A172 (cell line): ENCODE measurements at places on chromosomes 6 and 20.

DNA sequence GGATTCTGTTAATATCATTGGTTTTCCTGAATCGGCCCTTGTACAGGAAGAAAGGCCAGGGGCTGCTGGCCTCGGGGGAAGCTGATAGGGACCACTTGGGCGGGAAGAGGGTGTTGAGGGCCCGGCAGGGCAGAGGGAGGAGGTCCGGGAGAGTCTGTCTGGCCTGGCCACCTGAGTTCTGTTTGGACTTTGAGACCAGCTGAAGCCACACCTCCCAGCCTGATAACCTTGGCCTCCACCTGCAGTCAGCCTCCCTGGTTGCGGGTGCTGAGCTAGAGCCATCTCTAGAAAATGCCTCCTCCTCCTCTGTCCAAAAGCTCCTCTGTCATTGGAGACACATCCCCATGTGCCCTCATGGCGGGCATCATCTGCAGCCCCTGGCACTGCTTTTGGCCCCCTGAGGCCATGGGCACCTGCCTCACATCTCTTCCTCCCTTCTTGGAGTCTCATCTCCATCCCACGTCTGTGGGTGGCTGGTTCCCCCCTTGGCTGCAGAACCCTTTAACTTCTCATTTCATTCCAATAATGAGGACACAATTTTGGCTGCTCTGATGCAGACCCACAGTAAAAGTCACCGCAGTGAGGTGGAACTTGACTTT lies 16.6 kb downstream of the APCDD1L start:
- DNase-seq, result no peak

DNA sequence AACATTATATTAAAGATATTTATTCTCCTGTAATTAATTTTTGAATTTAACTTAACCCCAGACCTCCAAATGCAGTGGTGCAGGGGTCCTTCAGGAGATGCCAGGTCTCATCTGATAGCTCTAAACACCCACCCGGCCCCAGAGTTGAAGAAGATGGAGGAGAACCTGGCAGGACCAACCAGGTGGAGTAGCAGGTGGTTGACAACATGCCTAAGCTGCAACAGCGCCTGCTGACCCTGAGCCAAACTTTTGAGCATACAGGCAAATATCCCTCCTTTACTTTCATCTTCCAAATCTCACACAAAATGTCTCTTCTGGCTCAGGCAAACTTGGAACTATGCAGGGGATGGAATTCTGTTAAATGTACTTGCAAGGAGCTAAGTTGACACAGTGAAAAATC lies 145.3 kb upstream of the TCF21 start:
- DNase-seq, result no peak

DNA sequence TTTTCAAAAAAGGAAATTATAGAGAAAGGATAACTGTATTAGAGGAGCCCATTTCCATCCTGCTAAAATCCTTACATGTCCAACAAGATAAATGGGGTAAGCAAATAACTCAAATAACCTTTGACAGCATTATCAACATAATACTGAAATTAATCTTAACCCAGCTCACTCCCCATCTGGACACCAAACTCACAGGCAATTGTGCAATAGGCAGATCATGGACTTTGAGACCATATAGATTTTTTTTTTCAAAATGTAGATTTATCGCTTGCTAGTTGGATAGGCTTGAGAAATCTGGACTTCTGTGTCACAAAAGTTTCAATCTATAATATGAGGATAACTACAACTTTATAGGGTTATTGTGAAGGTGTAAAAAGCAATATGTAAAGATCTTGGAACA lies 134.4 kb upstream of the ASCC3 start:
- no peak for DNase-seq

- DNase-seq, result peak; percentile 34
Observed at GRCh38 chr20:44651684-44652423, at the start of gene ADA. Gene ADA (minus strand): TSS chr20:44651699. CDS start chr20:44651607, 92 bp downstream.

DNA sequence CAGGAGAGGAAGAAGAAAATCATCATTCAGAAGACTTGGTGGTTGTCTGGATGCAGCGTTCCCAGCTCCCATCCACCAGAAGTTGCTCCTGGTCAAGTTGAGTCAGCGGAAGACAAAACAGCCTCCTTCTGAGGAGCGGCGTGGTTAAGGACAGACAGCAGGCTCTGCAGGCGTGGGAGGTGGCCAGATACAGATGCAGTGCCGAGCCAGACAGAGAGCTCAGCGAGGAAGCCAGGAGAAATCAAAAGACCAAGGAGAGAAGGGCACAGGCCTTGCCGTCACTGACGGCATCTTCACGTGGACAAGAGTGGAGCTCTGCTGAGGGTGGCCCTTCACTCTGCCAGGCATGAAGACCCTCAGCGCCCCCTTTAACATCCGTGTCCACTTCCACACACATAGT lies 158.5 kb downstream of the THBS2 start:
- no peak for DNase-seq

GRCh38 chr20:36666181-36666740 lies 20.3 kb upstream of the SLA2 start:
- no peak for DNase-seq

DNA sequence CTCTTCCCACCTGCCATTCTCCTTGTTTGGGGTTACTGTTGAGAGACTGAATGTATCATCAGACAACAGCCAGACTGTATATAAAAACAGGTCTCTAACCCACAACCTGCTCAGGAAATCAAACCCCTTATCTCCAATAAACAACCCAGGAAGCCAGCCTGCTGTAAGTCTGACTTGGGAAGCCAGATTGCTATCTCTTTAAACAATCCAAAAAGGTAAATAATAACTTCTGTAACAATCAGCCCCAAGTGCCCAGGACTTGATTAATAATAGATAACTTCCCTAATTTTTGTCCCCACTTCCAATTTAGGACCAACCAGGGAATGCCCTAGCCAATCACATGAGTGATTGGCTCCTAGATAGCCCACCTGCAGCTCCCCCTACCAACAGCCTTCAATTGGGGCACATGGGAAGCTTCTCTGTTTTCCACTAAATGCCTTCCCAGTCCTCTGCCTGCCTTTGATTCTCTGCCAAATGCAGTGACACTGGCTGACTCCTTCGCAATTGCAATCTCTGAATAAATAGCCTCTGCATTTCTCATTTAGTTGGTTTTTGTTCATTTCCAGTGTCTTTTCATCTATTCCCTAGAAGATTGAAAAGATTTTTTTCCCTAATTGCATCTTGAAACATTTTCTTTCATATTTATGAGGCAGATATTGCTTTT lies 117.1 kb upstream of the TAB2 start:
- DNase-seq, result no peak

DNA sequence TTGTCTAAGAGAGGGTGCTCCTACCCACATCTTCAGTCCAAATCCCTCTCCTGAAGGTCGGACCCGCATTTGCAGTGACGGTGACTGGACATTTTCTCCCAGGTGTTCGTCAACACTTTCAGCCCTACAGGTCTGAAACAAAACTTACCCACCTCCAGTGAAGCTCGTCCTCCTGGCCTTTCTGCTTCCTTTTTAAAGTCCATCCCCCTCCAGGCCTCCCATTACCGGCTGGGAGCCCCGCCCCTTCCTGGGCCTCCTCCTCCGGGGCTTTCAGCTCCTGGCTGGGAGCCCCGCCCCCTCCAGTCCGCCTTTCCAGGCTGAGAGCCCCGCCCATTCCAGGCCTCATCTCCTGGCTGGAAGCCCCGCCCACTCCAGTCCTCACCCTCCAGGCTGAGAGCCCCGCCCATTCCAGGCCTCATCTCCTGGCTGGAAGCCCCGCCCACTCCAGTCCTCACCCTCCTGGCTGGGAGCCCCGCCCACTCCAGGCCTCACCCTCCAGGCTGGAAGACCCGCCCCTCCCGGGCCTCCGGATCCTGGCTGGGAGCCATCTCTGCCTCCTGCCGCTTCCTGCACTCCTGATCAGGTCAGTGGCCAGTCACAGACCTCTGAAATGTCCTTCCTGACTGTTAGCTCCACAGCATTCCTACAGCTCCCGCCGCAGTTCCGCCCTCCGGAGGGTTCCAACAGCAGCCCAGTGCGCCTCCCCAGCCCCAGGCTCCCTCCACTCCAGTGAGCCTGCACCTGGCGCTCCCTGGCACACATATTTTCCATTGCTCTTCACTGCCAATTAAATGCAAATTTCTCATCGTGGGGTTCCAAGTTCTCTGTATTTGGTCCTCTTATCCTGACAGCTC lies 98.5 kb downstream of the LY86 start:
- DNase-seq, result peak; percentile 95

GRCh38 chr6:37783856-37784584 lies 35.5 kb upstream of the ZFAND3 start:
- no peak for DNase-seq

GRCh38 chr6:16583144-16583762 lies 178.0 kb downstream of the ATXN1 start:
- no peak for DNase-seq

- peak; percentile 96 for DNase-seq
Observed at GRCh38 chr20:2473516-2473915, 2.9 kb upstream of the SNRPB start.

DNA sequence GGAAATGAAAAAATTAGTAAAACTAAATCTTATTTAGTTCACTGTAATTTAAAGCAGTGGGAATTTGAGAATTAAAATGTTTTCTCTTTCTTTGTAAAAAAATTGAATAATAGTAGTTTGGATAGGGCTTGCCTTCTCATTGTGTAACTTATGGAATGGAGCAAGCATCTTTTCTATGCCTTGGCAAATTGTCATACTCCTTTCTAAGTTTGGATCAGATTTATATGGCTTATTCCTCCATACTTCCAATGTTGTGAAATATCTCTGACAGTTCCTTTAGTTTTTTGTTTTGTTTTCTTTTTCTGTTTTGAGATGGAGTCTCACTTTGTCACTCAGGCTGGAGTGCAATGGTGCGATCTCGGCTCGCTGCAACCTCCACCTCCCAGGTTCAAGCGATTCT lies 176.4 kb downstream of the SAMD5 start:
- DNase-seq, result no peak

- DNase-seq, result peak; percentile 88
Observed at GRCh38 chr6:31403283-31404060, at the start of gene MICA. Gene MICA (plus strand): TSS chr6:31403595. CDS start chr6:31403633, 38 bp downstream.

GRCh38 chr20:3704087-3704486 lies 8.3 kb downstream of the SIGLEC1 start:
- no peak for DNase-seq

GRCh38 chr6:107342144-107342543 lies 117.2 kb downstream of the PDSS2 start:
- DNase-seq, result no peak

DNA sequence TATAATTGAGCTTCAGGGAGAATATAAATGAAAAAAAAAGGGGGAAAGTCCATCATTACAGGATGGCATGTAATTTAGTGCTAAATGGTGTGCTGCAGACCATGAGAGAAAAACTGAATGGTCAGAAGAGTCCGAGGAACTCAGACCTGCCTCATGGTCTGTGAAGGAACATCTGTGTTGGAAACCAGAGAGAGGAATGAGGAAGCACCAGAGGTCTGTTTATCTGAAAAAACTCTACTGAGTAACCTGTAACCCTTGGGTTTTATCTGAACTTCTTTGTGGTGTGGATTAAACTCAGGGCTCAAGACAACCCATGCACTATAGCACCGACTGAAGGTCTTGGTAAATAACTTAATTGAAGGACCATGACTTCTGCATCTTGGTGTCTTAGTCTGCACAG lies 108.1 kb downstream of the RNF144B start:
- no peak for DNase-seq

DNA sequence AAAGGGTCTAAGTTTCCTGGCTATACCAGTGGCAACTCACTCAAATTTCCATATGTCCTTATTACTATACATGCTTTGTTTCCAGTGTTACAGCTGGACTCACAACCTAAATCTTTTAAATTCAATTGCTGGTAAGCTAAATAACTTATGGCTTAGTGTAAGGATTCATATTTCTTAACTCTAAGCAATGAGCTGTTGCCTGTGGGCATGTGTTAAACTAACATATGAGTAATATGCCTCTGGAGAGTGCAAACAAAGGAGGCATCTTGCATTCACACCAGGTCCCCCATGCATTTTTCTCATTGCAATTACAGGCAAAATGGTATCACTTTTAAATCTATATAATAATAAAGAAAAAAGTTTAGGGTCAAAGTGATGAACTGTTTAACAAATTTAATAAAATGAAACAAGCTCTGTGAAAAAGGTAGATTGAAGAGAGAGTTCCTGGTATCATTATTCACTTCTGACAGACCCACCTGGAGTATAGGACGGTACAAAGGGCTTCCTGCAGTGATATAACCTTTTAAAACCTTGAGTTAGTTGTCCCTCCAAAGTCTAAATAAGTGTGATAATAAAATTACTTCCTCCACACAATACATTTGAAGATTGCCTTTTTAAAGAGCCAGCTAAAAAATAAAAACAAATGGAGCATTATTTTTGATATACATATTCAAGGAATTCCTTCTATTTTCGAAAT lies 57.6 kb upstream of the HMGCLL1 start:
- no peak for DNase-seq

- no peak for DNase-seq
Observed at GRCh38 chr6:18577491-18577890, 190.3 kb downstream of the RNF144B start.

- peak; percentile 1 for DNase-seq
Observed at GRCh38 chr6:66865771-66866170, 1158.7 kb upstream of the EYS start.

DNA sequence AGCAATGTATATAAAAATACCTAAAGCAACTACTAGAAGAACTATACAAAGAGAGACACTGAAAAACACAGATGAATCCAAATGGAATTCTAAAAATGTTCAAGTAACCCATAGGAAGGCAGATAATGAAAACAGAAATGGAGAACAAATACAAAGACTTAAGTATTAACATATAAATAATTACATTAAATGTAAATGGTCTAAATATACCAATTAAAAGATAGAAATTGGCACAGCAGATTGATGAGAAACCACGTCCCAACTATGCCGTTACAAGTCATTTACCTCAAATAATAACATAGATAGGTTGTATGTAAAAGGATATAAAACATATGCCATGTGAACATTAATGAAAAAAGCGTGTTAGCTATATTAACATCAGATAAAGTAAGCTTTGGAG lies 40.1 kb downstream of the CEP85L start:
- DNase-seq, result no peak

DNA sequence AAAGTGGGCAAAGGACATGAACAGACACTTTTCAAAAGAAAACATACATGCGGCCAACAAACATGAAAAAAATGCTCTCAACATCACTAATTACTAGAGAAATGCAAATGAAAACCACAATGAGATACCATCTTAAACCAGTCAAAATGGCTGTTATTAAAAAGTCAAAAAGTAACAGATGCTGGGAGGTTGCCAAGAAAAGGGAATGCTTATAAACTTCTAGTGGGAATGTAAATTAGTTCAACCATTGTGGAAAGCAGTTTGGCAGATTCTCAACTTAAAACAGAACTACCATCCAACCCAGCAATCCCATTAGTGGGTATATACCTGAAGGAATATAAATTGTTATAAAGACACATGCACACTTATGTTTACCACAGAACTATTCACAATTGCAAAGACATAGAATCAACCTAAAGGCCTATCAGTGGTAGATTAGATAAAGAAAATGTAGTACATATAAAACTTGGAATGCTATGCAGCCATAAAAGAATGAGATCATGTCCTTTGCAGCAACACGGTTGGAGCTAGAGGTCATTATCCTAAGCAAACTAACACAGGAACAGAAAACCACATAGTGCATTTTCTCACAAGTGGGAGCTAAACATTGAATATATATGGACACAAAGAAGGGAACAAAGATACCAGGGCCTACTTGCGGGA lies 16.3 kb downstream of the CENPQ start:
- no peak for DNase-seq

- no peak for DNase-seq
Observed at GRCh38 chr20:24804481-24805206, 144.4 kb upstream of the CST7 start.
